ENCODE measurements at places on chromosomes 16 and 17.
A peak's percentile ranks its signal among the peaks of the same experiment; 100 is the strongest.

- no peak for DNase-seq
Observed at GRCh38 chr17:28471531-28472342, 1.7 kb upstream of the SLC13A2 start.

DNA sequence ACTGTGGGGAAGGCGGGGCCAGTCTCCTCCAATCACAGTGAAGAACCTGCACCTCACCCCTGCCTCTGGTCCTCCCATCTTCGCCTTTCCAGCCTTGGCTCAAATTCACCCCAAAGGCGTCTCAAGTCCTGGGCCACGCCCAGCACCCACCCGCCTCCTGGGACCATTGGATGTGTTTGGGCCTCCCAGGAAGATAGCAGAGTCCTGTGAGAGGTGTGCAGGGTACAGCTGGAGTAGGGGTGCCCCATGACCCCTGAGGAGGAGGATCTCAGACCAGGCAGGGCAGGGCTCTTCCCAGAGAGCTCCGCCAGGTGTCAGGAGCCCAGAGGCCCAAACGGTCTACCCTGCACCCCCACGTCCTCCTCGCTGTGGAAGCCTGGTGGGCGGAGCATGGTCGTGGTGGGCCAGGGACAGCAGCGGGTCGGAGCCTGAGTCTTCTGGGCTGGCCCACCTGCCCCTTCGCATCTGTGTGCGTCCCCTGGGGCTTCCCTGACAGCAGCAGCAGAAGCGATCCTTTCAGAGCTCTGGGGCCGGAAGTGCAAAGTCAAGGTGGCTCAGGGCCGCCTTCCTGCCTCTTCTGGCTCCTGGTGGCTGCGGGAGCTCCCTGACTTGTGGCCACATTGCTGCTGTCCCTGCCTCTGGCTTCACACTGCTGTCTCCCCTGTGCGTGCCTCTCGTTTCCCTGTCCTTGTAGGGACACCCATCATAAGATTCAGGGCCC is 34.9 kb upstream of the ZNF469 start:
- peak; percentile 16 for DNase-seq

DNA sequence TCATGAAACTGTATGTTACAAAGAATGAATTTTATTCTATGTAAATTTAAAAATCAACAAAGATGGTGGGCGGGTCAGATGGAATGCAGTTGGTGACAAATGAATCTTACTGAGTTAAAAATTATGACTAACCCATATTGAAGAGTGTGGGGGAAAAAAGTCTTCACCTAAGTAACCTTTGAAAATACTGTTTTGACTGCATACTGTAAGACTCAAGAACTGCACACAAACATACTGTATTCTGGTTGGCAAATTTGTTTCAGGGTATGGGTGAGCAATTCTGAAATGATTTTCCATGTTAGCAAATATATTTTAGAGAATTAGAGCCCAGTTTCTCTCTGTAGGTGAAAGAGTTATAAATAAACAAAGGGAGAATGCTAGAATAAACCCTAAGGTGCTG is 153.7 kb upstream of the KCNJ18 start:
- DNase-seq = no peak

DNA sequence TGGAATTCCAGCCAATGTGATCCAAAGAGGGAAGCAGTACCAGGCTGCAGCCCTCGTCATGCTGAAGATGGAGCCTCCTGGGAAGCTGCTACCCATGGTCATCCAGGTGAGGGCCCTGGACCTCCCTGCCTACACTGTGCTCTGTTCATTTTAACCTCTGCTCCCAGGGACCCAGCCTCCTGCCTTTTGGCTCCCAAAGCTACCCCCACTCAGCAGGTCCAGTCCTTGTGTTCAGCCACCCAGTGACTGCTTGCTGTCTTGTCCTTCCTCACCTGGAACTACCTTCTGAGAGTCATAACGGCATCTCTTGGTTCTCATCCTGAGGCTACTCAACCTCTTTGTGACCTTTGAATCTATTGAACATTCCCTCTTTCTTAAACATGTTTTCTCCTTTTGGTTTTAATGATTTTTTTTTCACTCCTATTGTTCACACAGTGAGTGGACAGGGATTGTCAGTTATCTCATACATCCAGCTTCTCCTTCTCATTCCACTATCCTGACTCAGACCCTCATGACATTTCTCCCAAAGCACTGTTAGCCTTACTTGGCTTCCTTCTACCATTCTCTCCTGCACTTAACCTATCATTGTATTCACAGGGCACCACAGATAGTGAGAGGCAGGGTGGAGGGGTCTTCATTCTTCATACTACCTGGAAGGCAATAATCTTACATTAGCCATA is 53.3 kb downstream of the GOSR1 start:
- DNase-seq = no peak

- no peak for DNase-seq
Observed at GRCh38 chr17:59601130-59601529, 18.6 kb upstream of the CLTC start.

DNA sequence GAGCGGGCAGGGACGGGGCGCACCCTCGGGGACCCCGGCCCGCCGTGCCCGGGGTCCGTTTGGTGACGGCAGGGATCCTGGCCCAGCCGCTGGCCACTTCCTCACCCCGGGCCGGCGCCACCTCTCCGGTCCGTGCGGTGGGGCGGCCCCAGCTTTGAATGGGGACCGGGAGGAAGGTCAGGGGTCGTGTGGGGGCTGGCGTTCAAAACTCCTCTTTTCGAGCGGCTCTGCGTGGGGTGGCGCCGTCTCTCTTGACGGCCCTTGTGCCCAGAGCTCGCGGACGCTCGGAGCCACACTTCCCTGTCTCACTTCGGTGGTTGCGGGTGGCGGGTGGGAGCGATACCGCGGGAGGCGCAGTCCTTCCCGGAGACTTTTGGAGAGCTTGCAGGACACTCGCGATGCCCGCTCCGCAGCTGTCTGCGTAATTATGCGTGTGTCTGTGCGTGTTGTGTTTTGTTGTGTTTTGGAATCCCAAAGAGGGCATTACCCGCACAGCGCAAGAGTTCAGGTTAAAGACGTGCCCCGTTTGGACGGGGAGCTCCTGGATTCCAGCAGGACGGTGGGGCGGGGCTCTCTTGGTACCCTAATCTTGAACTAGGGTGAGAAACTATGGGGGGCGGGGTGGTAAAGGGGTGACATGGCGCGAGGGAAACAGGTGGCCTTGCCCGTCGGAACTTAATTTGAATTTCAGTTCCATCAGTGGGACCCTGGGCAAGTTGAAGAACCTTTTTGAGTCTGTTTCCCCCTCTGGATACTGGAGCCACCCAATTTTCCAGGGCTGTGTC is 637 bp downstream of the PLCG2 start:
- peak; percentile 64 for DNase-seq

- no peak for DNase-seq
Observed at GRCh38 chr17:33023790-33024189, 32.1 kb downstream of the SPACA3 start.

- peak; percentile 81 for DNase-seq
Observed at GRCh38 chr16:67445441-67445912, 14.6 kb downstream of the HSD11B2 start.

DNA sequence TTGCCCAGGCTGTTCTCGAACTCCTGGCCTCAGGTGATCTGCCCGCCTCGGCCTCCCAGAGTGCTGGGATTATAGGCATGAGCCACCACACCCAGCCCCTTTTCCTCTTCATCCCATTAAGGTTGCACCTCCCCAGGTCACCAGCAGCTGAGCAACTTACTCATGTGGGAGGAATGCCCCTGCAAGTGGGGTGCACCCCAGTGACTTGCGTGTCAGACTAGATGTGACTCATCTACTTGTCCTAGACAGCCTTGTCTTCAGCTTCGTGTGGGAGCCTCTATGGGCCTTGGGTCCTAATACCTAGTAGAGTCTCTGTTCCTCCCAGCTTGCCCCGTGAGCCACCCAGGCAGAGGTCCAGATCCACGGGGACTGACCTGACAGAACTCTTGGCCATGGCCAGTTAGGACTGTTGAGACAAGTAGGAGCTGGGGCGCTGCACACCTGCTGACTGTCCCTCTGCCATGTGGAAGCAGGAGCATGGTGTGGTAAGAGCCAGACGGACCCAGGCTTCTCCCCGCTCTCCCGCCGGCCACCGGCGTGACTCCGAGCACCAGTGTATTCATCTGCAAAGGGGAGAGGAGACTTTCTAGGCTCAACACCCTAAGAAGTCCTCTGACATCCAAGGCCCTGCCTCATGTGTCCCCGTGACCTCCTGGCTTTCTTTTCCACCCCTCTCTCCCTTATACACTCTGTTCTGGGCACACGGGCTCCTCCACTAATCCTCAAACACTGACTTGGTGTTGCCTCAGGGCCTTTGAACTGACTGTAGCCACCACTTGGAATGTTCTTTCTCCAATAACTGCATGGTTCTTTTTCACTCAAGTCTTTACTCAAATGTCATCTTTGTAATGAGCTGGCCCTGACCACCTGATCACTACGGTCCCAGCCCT is 11.6 kb upstream of the CBX4 start:
- DNase-seq = peak; percentile 32

DNA sequence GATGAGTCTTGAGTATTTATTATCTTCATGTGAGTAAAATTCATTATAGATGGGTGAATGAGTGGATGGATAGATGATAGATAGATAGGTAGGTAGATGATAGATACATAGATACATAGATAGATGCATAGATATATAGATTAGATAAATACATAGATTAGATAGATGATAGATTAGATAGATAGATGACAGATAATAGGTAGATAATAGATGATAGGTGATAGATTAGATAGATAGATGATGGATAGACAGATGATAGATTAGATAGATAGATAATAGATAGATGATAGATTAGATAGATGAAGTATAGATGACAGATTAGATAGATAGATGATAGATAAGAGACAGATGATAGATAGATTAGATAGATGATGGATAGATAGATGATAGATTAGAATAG is 21.8 kb upstream of the WFIKKN2 start:
- no peak for DNase-seq

DNA sequence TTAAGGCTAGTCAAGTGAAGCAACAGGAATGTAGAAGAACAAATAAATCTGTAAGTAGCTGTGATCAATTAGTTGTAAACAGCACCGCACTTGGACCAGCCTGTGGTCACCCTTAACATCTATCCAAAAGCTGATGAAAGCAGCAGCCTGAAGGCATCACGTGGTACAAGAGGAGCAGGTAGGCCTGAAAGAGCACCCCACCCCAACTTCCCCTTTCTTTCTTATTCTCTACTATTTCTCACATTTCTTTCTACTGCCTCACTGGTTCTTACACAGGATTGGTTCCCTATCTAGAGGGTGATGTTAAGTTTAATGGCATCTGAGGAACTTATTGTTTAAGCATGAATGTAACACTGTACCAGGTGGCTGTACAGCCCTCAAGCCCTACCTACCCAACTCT is 42.6 kb upstream of the CLEC18B start:
- no peak for DNase-seq

DNA sequence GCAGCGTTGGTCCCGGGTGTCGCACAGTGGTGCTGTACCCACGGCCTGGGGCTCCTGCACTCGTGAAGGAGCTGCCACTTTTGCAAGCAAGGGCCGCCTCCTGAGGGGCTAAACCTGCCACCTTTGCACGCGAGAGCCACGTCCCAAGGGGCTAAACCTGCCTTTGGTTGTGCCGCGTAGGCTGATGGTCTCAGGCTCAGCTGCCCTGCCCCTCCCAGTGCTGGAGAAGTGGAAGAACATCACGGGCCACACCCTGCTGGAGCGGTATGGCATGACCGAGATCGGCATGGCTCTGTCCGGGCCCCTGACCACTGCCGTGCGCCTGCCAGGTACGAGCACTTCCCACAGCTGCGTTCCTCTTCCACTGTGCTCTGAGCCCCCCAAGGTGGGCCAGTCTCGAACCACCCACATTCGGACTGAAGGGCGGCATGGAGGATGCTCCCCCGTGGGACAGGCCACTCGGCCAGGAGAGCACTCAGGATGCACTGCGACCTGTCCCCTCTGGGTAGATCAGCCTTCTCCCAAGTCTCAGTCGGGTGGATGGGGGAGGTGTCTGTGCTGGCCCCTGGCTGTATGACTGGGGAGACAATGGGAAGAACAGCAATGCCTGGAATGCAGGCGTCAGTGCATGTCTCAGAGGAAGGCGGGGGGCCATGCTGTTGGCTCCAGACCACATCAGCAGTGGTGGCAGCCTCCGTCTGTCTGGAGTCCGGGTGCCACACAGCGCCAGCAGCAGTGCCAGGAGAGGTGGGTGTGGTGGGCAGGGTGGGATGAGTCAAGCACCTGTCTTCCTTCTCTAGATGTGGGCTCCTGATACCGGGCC is 20.7 kb downstream of the ACSF3 start:
- no peak for DNase-seq

DNA sequence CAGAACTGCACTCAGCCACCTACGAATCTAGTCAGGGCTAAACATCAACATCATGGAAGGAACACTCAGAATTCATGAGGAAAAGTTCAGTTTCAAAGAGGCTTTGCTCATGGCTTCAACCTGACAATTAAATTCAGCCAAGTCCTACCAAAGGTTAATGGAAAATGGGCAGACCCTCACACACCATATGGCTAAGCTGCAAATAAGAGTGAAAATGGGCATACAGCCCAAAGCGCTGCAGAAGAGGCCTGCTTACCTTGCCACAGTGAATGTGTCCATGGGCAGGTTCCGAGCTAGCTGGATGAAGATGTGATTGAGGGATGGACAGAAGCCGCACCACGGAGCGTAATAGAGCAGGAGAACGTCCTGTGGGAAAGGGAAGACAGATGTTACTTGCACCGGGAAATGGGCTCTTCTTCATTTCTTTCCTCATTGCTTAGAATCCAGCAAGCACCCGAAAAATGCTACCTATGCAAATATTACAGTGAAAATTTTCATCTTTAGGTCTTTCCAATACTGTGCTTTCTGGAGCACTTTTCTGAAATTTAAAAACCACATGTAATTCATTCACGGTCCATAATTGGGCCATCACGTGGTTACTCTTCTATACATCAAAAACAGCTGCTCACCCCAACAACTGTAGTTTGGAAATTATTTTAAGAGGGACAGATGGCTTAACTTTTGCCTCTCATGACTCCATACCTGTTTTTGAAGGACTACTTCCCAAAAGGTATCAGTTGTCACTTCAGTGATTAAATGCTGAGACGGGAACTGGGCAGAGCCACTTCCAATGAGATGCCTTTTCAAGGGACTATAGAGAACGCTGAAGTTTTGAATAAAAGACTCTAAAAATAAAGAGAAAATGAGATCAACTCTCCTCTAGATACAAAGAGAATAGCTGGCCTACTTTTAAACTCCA is 19.6 kb downstream of the SNN start:
- DNase-seq = no peak

DNA sequence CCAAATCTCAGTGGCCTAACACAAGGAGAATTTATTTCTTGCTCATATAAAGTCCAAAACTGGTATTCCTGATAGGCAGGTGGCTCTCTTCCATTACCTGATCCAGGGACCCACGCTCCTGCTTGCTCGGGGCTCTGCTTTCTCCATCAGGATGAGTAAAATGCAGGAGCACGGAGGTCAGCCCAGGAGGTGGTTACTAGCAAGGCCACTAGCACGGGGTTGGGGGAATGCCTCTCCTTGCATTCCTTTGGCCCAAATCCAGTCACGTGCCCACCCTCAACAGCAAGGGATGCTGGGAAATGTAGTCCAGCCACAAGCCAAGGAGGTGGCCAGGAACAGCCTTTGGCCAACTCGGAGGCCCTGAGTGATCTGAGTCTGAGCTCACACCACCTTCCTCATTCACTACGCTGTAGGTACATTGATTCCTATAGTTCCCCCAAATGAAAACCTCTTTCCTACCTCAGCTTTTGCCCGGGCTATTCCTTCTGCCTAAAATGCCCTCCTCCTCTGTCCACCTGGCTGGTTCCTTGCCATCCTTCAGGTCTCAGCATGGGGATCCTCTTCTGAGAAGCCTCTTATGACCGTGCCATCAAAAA is 38.3 kb upstream of the HAPSTR1 start:
- DNase-seq = peak; percentile 65

All from Right ventricle myocardium superior (tissue), 1 donor.